H9 (cell line): ENCODE measurements at places on chromosomes 1 and 21. TPM values are rescaled to one million over a fixed set of nuclear protein-coding genes. Genes with fewer than 3 reads are reported as not detected.

GRCh38 chr1:197399755-197400521, 131.9 kb downstream of the CRB1 start:
- DNase-seq, result peak; percentile 38
- no peak overlapping the region for H3K27ac ChIP-seq
- no peaks in the 10 kb centered on the region for H3K4me1 ChIP-seq
- H3K36me3 ChIP-seq, result no peaks in the 10 kb centered on the region
- H3K27me3 ChIP-seq, result no peaks in the 10 kb centered on the region
- no peak overlapping the region for H3K4me3 ChIP-seq

EFNA1 gene
- total RNA-seq, result 1.4 and 1.9 TPM in 2 replicates

SGIP1 gene
- 1.5 and 1.6 TPM in 2 replicates for total RNA-seq

GRCh38 chr1:171811672-171812071, 29.6 kb upstream of the DNM3 start:
- H3K4me1 ChIP-seq, result no peaks in the 10 kb centered on the region; the same call in 1 of the 2 replicates
- no peaks in the 10 kb centered on the region for H3K27me3 ChIP-seq
- no peak for DNase-seq
- no peak overlapping the region for H3K4me3 ChIP-seq

GRCh38 chr1:186745531-186746146, 65.4 kb upstream of the PTGS2 start:
- H3K4me3 ChIP-seq, result no peak overlapping the region
- no peaks in the 10 kb centered on the region for H3K27me3 ChIP-seq
- H3K36me3 ChIP-seq, result peaks cover 22% of the 10 kb centered on the region
- no peaks in the 10 kb centered on the region for H3K4me1 ChIP-seq

DNA sequence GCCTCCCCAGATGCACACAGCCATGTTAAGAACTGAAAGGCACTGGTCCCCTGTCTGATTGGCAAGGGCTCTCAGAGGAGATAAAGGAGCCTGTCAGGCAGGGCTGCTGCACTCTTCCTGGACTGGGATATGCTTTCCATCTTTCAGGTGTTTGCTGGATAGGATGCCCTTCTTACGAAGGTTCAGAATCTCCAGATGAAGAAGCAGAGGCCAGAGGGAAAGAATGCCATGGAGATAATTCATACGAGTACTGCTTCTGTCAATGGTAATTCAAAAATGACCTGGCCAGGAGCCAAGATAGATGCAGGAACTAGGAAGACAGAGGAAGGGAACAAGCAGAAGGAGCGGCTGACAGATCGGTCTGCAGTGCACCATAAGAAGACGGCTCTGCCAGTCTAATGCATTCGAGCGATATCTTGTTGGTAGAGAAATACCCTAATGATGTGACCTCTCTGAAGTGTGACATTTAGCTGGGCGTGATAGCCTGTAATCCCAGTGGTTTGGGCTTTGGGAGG, 16.6 kb upstream of the ATP2B4 start:
- H3K27ac ChIP-seq, result no peak overlapping the region
- H3K4me1 ChIP-seq, result no peaks in the 10 kb centered on the region

DNA sequence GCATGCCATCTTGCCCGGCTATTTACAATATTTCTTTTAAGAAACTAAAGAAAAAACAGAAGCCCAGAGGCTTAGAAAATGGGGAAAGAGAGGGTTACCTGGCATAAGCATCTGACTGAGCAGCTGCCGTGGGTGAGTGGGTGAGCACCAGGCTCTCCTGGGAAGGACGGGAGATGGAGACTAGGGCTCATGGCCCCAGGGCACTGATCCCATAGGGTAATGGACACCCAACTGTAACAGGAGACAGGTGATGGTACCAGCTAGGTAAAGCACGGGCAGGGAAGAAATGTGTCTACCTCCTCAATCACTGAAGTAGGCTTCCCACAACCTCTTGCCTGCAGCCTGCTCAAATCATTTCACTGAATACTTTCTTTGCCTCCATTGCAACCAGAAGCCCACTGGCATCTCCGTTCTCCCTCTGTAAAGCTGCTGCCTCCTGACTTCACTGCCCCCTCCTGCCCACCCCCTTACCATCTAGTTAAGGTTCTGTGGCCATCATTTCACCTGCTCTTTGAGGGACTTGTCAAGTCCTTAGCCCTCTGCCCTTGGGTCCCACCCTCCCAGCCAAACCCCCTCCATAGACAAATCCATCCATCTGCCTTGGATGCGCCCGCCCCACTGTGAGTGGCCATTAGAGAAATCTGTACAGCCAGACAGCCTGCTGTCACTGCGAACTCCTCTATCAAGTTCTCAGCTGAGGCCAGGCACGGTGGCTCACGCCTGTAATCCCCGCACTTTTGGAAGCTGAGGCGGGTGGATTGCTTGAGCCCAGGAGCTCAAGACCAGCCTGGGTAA, 6.2 kb downstream of the TMEM125 start:
- H3K4me1 ChIP-seq, result peaks cover 5% of the 10 kb centered on the region; the same call in 1 of the 2 replicates
- no peak overlapping the region for H3K27ac ChIP-seq
- H3K27me3 ChIP-seq, result no peaks in the 10 kb centered on the region
- DNase-seq, result peak; percentile 21

DNA sequence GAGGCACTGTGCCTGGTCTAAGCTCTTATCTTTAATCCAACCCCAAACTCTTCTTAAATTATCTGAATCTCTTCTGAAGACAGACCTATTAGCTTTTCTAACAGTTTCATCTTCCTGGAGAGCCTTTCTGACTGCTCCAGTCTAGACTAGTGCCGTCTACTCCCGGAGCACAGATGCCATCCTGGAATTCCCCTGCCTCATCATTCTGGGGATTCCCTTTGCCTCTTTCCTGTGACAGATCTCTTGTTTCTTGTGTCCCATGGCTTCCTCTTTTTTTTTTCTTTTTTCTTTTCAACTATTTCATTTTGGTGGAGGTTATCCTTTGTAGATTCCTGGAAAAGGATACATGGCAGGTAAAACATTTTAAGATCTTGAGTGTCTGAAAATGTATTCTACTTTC, 11.7 kb downstream of the SEMA4A start:
- H3K4me1 ChIP-seq, result no peaks in the 10 kb centered on the region; the same call in 1 of the 2 replicates
- H3K27ac ChIP-seq, result no peak overlapping the region

DNA sequence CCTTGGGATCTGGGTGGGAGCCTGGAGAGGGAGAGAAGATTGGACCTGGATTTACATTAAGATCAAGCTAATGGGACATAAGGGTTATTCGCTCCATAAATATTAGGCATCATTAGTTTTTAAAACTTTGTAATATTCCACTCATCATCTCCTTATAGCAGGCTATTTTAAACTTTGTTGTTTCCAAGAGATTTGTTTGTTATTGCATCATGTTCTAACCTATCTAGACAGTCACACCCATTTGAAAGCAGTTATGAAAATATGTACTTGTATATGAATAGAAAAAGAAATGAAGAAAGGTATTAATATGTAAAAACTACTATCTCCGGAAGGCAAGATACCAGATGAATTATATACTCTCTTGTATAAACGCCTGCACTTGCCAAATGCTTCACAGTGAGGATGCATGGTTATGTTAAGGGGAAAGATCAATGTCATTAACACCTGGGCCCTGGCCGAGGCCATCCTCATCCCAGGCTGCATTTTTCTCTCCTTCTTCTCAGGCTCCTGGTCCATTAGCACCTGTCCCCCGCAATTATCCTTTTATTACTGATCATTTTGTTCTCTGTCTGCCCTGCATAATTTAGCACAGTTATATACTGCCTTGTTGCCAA, 468.2 kb downstream of the MATN1 start:
- no peaks in the 10 kb centered on the region for H3K36me3 ChIP-seq
- H3K4me3 ChIP-seq, result no peak overlapping the region
- H3K4me1 ChIP-seq, result no peaks in the 10 kb centered on the region
- H3K27ac ChIP-seq, result no peak overlapping the region
